ENCODE measurements at places on chromosomes 4 and X.
A peak's percentile ranks its signal among the peaks of the same experiment; 100 is the strongest.

- DNase-seq = no peak
Observed at GRCh38 chr4:69888336-69888735, 28.4 kb upstream of the SULT1E1 start.

GRCh38 chr4:155411546-155411945 lies 34.8 kb upstream of the MAP9 start:
- no peak for DNase-seq

GRCh38 chr4:138251938-138252337 lies 9.8 kb upstream of the SLC7A11 start:
- DNase-seq = no peak

- DNase-seq = no peak
Observed at GRCh38 chrX:10990976-10991375, 120.2 kb upstream of the HCCS start.

GRCh38 chr4:144787365-144788258 lies 141.7 kb downstream of the HHIP start:
- DNase-seq = peak; percentile 47

- no peak for DNase-seq
Observed at GRCh38 chr4:166067915-166068314, 194.9 kb downstream of the TLL1 start.

DNA sequence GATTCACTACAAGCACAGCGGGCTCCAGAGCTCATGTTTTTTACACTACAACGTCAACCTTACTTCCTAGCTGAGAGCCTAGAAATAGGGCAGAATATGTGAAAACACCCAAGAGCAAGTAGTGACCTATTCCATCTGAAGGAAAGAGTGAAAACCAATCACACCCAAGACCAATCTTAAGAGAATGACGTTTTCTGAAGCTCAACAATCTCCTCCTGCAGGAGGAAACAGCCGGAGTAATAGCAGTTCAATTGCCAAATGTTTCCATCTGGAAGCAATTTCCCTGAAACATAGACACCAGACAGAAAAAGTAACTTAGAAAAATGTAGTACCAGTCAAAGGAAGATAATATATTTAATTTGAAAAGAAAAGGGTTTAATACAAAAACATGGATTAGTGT lies 142.4 kb downstream of the ANXA5 start:
- DNase-seq = no peak

DNA sequence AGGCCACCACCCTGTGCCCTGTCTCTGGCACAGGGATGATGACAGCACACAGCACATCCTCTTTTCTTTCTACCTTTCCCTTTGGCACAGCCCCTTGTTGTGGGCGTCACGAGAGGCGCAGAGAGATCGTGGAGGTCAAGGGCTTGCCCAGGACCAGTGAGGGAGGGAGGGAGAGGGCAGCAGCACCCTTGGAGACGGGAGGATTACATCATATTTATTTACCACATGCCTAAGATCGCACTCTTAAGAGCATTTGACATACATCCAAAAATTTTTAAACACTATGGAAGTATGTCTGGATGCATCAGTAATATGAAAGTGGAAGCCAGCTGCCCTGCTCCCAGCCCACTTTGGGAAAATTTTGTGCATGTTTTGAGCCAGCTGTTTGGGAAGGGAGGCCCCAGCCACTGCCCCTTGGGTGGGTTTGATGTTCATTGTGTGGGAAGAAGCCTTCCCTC lies 12.7 kb downstream of the WFS1 start:
- DNase-seq = no peak

DNA sequence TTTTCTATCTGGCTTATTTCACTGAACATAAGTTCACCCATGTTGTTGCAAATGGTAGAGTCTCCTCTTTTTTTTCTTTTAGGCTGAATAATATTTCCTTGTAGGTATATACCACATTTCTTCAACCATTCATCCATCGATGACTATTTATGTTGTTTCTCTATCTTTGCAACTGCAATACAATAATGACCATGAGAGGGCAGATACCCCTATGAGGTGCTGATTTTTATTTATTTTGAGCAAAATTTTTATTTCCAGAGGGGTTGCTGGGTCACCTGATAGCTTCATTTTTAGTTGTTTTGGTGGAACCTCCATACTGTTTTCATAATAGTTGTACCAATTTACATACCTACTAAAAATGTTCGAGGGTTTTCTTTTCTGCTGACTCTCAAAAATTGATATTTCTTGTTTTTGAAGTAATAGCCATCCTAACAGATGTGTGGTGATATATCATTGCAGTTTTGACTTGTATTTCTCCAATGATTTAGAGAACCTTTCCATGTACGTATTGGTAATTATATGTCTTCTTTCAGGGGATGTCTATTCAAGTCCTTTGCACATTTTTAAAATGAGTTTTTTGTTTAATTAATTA lies 1697.0 kb downstream of the PCDH7 start:
- DNase-seq = no peak

- no peak for DNase-seq
Observed at GRCh38 chr4:184030036-184030435, 124.9 kb downstream of the STOX2 start.
